Left kidney (tissue), 8 donors: ENCODE measurements at places on chromosomes 3 and 15. TPM values are rescaled to one million over a fixed set of nuclear protein-coding genes. Genes with fewer than 3 reads are reported as not detected.
A peak's percentile ranks its signal among the peaks of the same experiment; 100 is the strongest.

- no peak for DNase-seq
These were observed 5.7 kb downstream of the PTH1R start for GRCh38 chr3:46883054-46883829.

- DNase-seq = no peak
These were observed 32.4 kb upstream of the MME start for GRCh38 chr3:155047672-155048071.

DNA sequence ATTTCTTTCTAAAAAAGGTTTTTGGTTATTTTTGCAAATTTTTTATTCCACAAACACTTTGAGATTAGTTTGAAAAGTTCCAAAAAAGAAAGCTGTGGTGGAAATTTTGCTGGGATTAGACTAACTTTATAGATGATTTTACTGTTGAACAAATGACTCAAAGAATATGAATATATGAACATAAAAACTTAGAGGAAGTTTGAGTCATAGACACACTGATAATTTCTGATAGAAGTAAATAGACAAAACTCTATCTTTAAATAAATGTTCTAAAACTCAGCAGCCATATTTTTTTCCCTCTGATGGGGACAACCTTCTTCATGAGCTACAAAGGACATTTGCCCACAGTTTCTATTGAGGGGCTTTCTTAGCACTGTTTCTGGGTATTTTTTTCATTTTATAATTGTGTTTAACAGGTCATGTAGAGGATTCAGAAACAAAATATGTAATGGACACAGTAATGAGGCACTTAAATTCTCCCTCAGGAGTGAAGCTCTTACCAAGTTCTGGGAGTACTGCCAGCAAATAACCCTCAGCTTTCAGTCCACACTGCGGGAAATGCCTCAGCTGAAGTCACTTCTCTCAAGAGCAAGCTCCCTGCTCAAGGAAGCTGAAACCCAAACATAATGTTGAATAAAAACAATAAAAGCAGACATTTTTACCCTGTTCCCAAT is 157.6 kb downstream of the NFKBIZ start:
- no peak for DNase-seq

GRCh38 chr3:173938616-173939015 is 541.1 kb downstream of the NLGN1 start:
- no peak for DNase-seq

DNA sequence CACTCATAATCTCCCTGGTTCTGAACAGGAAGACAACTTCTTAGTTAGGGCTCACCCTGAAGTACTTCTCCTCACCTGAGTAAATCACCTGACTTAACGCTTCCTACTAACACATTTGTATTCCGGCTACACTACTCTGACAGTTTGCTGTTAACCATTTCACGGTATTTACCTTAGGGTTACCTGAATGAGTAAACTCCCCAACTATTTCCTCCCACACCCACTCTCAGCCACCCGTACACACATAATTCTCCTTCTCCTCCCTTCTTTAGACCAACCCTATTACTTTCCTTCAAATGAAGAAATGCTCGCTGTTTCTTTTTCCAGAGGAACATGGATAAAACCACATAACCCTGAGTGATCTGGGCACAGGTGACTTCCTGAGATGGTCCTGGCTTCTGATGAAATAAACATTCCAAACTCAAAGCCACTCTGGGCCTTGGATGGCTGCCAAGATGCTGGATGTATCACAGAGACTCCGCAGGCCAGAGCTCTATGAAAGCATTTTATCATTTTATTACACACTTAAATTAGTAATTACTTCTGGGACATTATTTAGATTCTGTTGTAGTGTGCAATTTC is 183.6 kb upstream of the ATP11B start:
- no peak for DNase-seq

DNA sequence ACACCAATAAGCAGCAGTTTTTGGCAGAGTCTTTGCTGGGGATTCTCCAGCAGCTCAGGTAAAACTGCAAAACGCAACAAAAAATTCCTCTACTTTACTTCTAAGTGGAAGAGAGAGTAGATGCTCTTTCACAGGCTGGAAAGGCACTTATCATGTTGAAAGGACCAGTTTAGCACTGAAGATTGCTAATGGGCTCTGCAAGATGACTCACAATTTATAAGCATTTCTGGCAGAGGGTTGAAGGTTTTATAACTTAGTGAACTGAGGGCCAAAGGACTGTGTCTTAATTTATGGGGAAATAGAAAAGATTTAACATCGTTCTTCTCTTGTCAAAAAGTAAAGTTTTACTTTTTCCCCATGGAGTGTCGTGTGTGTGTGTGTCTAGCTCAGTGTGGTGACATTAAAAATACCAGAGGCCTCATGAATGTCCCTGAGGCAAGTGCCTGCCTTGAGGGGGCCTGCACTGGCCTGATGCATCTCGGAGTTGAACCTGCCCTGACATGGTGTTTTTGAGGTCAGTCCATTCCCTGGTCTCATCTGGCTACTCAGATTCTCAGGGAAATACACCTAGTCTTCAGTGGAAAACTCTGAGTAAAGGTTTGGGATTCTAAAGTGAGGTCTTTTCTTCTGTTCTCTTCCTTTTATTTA is 1092.0 kb downstream of the NAALADL2 start:
- no peak for DNase-seq

GRCh38 chr3:46947981-46948791 is 28.4 kb downstream of the CCDC12 start:
- no peak for DNase-seq

- DNase-seq = peak; percentile 72
These were observed 21.3 kb upstream of the DAPK2 start for GRCh38 chr15:64067564-64068030.

DNA sequence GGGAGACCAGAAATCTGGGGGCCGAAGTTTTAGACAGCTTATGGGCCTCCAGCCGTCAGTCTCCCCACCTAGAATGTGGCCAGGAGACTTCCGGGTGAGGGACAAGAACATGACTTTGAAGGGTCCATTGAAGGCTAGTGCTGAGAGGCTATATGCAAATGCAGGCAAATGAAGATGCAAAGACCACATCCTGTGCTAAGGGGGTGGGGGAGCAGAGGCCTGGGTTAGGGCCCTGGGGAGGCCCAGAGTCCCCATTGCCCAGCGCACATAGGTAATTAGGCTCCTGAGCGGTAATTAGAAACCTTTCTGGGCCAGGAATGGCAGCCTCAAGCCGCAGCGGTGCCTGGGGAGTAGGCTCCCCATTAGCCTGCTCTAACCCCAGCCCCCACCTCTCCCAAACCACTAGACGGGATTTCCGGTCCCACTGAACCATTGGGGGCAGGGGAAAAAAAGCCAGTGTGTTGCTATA is 6.8 kb downstream of the CSK start:
- DNase-seq = no peak

DNA sequence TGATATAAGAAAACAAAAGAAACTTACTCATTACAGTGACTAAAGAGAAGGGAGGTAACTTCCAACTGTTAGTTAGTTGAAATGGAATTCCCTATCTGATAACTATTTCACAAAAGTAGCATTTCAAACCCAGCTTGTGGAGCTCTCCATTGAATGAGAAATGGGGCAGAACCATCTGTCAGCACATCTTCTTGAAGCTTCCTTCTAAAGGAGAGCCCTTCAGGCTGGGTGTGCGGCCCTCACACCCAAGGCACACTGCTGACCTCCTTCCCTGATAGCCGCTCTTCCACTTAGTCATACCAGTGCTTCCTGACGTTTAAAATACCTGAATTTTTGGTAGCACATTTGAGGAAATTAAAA is 28.1 kb upstream of the VEPH1 start:
- no peak for DNase-seq

DNA sequence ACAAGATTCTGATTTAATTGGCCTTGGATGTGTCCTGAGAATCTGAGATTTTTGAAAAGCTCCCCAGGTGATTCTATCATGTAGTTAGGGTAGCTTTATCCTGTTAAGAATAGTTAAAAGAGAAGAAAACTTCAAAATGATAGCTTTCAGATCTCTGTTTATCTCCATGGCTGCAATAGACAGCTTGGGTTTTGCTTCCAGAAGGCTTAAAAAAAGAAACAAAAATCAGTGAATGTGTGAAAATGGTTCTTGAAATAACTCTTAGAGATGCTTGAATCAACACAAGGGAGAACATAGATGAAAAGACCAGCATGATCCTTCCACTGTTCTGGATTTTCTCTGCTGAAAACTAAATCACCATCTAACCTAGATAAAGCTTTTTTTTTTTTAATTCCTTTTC is 60.8 kb upstream of the TMC3 start:
- DNase-seq = no peak

GRCh38 chr15:26352909-26353308 is 420.0 kb downstream of the GABRB3 start:
- DNase-seq = no peak

DNA sequence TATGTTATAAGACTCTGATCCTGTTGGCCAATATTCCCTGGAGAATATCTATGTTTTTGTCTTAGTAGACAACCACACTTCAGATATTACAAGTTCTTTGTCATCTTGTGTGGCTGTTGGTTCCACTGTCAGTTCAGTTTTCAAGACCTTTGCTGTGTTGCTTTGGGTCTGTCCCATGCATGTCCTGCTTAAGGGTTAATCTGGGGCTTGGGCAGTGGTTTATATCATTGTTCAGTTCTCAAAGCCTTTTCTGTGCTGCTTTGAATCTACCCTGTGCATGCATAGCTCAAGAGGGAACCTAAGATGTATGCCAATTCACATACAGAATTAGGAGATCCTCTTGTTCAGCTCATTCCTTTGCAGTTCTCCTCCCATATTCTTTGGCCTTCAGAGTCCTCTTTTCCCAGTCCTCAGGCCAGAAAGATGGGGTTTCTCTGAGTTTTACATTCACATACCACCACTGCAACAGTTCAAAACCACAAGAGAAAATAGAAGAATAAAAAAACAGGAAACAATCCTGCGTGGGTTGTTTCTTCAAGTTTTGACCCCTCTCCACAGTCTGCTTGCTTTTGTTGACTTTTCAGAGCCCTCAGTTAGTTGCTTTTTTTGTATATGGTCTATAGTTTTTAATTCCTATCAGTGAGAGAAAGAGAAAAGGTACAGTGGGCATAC is 21.6 kb downstream of the BUB1B start:
- DNase-seq = no peak

Gene CHST14
- polyA plus RNA-seq = 31.3 TPM

Gene PLA2G4E
- not detected for polyA plus RNA-seq

Gene BLM
- 17.7 TPM for polyA plus RNA-seq

Gene KBTBD13
- 0.07 TPM for polyA plus RNA-seq

Gene GHSR
- polyA plus RNA-seq = not detected

Gene ARGFX
- not detected for polyA plus RNA-seq
